ENCODE measurements at places on chromosomes 16 and 17.

DNA sequence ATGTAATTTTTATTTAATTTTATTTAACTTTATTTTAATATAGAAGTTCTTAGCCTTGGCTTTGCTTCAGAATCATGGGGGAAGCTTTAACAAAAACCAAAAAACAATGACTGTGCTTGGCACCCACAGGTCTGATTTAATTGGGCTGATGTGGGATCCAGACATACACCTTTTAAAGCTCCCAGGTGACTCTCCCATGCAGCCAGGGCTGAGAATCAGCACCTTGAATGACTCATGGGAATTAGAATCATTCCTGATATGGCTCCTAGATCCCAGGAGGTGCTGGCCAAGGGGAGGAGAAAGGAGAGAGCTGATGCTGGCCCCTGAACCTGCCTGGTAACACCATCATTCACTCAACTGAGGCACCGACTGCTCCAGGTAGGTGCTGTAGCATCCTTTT is 240.7 kb downstream of the PARN start:
- DNase-seq: no peak

DNA sequence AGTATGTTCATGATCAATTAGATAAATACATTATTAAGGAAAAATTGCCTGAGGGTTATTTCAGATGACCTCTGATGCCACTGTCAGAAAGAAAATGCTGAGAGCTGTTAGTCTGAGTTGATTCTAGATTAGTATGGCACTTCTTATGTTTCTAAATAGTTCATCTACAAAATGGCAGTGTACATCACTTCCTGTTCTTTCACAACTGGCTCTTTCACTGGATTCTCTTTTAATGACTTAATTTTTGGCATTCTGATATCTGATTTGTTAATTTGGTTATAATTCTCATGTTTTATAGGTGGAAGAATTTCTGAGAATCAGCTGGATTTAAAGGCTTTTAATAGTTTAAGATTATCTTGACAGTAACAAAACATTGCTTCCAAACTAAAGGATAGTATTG is 3.3 kb downstream of the TAOK1 start:
- DNase-seq: peak; percentile 16

DNA sequence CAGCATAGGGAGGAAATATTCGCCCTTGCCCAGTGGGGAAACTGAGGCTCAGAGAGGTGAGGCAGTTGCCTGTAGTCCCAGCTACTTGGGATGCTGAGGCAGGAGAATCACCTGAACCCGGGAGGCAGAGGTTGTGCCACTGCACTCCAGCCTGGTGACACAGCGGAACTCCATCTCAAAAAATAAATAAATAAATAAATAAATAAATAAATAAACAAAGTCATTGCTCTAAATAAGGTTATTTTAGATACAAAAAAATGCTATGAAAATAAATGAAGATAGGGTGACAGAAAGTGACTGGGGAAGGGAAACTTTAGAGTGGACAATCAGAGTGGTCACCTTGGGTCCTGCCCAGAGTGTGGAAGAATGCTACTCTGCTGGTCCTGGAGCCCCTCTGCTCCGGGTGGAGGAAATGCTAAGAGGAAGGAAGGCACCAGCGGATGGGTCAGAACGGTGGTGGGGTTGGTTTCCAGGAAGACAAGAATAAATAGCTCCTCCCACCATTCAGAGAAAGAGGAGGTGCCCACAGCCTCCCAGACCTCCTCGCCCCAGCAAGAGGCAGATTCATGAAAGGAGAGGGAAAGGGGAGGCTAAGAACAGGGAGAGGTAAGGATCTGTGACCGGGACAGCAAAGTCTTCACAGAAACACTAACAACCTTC is 17.6 kb downstream of the TRPV3 start:
- no peak for DNase-seq

- DNase-seq: no peak
Observed at GRCh38 chr16:89629827-89630610, 16.6 kb downstream of the DPEP1 start.

DNA sequence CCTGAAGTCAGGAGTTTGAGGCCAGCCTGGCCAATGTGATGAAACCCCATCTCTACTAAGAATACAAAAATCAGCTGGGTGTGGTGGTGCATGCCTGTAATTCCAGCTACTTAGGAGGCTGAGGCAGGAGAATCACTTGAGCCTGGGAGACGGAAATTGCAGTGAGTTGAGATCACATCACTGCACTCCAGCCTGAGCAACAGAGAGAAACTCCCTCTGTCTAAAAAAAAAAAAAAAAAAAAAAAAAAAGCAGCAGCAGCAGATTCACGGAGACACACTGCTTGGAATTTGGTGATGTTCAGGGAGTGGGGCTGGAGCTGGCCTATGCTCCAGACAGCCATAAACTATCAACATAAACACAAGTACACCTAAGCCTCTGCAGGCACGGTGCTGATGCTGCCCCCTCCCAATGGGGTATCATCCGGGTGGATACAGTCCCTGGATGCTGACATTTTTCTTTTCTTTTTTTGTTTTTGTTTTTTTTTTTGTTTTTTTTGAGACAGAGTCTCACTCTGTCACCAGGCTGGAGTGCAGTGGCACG is 39.6 kb upstream of the RHOT1 start:
- no peak for DNase-seq

DNA sequence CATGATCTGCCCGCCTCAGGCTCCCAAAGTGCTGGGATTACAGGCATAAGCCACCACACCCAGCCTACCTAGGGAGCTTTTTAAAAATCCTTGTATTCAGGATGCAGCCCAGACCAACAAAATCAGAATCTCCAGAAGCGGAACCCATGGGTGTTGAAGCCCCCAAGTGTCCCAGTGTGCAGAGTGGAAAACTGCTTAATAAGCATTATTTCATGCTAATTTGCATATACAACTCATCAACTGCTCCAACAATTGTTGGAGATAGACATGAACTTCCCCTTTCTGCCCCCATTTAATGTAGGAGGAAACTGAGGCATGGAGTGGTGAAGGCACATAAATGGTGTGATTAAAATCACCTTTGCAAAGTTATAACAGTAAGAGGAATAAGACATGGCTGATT is 84.3 kb upstream of the C16orf82 start:
- no peak for DNase-seq

DNA sequence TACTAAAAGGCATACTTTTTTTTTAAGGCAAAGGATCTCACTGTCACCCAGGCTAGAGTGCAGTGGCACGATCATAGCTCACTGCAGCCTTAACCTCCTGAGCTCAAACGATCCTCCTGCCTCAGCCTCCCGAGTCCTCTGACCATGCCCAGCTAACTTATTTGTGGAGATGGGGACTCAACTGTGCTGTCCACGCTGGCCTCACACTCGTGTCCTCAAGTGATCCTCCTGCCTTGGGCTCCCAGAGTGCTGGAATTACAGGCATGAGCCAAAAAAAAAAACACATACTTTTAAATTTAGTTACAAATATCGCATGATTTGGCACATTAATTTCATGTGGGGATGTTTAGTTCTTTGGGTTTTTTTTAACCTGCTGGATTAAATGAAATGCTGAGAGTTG is 207.7 kb upstream of the CHMP6 start:
- no peak for DNase-seq

- DNase-seq: peak; percentile 91
Observed at GRCh38 chr16:54193665-54194333, 92.8 kb downstream of the IRX3 start.

DNA sequence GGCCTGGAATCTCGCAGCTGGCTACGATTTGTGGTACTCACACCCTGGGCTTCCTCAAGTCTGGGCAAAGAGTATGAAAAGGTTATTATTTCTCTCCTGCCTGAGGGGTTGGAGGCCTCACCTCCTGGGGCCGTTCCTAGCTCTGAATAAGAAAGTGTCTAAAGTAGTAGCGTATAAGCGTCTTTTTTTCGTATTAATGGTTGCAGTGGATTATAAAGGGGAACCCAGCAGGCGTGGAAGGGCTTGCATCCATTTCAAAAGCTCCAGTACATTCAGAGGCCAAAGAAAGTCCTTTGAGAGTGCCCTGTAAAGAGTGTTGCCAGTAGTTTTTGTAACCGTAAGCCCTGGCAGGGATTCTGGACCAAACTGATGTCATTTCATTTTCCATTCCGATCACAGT is 72.2 kb upstream of the MPHOSPH6 start:
- peak; percentile 49 for DNase-seq

GRCh38 chr16:46774743-46775177 is 26.6 kb upstream of the MYLK3 start:
- no peak for DNase-seq

GRCh38 chr17:71535321-71535720 is 585.5 kb upstream of the SOX9 start:
- no peak for DNase-seq

GRCh38 chr17:79915850-79916430 is 76.7 kb upstream of the CBX4 start:
- DNase-seq: no peak

DNA sequence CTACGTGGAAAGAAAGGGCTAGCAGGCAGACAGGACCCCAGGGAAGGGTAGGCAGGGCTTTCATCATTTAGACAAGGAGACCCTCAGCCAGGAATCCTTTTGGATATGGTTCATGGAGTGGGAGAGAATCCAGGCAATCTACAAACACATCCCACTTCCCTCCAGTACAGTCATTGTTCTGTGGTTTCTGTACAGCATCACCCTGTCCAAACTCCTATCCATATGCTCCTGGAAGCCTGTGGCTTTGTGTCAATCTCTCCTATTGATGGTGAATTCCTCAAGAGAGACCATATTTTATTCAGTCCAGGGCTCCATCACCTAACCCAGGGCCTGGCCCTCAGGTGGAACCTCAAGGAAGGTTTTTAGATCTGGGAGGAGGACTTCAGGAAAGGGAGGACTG is 99.2 kb downstream of the SPACA3 start:
- no peak for DNase-seq

DNA sequence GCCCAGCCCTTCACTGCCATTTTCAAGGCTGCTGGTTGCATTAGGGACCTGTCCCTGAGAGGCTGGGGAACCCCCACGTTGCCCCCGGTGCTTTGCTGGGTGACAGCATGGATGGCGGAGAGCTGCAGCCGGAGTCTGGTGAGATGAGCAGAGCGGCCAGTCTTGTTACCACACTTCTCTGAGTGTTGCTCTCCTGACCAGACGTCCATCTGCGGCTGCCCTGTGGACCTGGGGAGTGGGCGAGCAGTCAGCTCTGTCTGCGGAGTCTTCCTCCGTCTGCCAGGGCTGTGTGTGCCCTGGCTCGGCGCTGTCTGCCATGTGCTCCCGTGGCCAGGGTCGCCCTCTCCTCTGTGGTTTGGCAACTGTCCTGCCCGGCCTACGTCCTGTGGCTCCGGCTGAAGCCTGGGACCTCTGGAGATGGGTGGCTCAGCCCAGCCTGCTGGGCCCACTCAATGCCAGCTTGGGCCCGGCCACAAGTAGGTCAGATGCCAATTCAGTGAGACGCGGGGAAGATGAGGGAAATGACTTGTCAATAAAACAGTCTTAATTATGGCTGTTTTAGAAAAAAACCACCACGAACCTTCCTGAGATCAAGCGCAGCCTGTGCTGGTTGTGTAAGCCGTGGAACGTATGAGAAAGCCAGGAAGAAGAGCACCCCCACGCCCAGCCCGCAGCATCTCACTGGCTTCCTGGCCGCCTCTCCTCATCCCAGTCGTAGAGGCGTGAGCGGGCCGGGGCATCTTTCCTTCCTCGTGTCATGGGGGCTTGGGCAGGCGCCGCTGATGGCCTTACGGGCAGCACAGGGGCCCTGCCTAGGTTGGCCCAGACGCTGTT is 7.9 kb downstream of the KCTD5 start:
- no peak for DNase-seq

DNA sequence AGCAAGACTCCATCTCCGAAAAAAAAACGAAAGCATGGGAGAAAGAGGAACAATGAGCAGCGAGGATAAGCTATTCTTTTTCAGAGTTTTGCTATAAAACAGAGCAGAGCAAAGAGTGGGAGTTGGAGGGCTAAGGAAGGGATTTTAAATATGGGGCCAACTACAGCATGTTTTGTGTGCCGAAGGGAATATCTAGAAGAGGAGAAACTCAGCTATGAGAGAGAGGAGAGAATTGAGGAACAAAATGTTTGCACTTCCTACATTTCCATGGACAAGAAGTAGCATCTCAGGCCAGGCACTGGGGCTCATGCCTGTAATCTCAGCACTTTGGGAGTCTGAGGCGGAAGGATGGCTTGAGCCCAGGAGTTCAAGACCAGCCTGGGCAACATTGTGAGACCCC is 13.1 kb upstream of the GRB2 start:
- DNase-seq: no peak

All from muscle of leg (tissue), 16 donors.